ENCODE measurements at places on chromosomes 5 and 9.

GRCh38 chr5:173547579-173547978 lies 68.9 kb downstream of the BOD1 start:
- DNase-seq, result peak; percentile 60

- no peak for DNase-seq
These were observed 128.4 kb downstream of the ANXA1 start for GRCh38 chr9:73280113-73280512.

DNA sequence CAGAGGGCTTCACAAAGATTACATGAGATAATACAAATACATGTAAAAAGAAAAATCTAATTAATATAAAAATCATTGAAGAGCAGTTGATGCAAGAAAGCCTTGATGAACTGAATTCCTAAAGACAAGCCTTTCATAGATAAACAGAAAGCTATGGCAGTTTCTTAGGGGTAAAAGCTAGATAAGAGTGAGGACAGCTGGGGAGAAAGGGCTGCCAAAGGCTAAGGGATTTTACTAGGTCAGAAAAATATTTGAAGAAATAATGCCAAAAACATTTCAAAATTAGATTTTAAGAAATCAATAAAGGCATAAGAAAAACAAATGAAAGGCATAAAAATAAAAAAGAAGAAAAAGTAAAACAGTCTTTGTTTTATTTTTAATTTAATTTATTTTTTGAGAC lies 107.9 kb upstream of the ZNF366 start:
- no peak for DNase-seq

DNA sequence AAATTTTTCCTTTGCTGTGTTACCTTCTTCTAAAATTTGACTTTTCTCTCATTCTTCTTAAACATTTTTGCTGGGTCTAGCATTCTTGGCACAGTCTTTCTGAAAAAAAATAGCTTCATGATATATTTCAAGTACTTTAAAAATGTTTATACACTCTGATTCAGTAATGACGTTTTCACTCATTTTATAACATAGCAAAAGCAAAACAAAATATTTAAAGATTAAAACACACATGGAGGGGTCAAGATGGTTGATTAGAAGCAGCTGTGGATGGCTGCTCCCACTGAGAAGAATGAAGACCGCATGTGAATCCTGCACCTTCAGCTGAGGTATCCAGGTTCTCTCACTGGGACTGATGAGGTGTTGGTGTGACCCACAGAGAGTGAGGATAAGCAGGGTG lies 188.2 kb downstream of the SGCD start:
- DNase-seq, result no peak

DNA sequence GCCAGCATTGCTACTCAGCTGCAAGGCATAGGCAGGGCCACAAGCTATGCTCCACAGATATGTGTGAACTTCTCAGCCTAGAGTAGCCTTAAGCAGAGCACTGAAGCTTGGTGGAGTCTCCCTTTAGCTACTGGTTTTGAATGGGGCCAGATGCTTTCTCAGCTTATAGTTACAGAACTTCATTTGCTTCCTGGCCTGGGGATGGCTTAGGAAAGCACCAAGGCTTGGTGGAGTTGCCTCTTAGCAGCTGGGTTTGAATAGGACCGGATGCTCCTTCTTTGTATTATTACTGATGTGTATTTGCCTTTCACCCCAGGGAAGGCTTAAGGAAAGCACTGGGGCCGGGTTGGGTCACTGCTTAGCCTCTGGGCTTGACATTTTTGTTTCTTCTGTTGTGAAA lies 497.8 kb upstream of the SEMA6A start:
- DNase-seq, result no peak

DNA sequence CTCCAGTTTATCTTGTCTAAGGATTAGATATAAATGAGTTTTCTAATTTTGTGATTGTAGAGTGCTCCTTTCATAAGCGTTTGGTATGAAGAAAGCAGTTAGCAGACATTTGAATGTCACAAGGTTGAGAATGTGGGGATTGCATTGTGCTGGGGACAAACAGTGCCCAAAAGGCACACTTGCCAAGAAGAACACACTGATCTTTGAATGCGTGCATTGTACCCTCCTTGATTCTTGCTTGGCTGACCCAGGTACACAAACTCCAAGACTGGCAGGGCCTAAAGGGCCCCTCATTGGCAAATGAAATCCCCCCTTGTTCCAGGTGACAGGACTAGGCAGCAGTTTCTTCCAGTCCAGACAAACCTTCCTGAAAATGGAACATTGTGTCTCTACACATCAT lies 96.9 kb upstream of the LIFR start:
- no peak for DNase-seq

GRCh38 chr9:80871596-80871995 lies 817.8 kb downstream of the TLE1 start:
- DNase-seq, result no peak

GRCh38 chr9:8637626-8638025 lies 838.0 kb upstream of the DMAC1 start:
- DNase-seq, result no peak

- DNase-seq, result no peak
These were observed 46.5 kb downstream of the PPARGC1B start for GRCh38 chr5:149776361-149777305.

DNA sequence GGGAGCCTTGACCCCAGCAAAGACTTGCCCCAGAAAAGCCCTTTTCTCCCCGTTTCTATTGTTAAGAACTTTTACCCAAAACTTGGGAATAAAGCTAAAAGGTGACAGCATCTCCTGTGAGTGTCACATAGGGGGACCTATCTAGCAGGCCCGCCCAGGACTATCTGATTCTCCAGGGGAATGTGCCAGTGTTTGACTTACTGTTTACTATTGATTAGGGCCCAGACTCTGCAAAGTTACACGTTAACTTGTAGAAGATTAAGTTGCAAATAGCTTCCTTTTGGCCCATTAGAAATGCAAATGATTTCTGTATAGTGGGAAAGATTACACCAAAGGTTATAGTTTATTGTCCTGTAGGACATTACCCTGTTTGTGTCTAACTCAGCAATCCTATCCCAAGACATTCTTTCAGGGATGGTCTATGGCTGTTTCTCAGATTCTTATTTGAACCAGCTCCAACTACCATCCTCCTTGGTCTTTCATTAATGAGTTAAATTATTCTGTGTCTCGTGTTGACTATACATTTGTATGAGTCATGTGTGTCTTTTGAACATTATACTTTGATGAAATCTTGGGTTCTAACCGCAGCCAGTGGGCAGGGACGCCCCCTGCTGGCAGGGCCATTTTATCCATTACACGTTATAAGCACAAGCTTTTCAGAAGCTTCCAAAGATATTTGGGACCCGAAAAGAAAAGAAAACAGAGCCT lies 60.7 kb downstream of the HRH2 start:
- no peak for DNase-seq

- peak; percentile 50 for DNase-seq
These were observed at the start of gene NIPAL4 for GRCh38 chr5:157459715-157460599. Gene NIPAL4, plus strand, starts transcription at chr5:157460213. Its CDS starts 108 bp downstream, at chr5:157460321.

GRCh38 chr5:121503111-121503840 lies 348.4 kb upstream of the FTMT start:
- DNase-seq, result no peak

- DNase-seq, result no peak
These were observed 2.2 kb downstream of the HNRNPA0 start for GRCh38 chr5:137751869-137752491.

DNA sequence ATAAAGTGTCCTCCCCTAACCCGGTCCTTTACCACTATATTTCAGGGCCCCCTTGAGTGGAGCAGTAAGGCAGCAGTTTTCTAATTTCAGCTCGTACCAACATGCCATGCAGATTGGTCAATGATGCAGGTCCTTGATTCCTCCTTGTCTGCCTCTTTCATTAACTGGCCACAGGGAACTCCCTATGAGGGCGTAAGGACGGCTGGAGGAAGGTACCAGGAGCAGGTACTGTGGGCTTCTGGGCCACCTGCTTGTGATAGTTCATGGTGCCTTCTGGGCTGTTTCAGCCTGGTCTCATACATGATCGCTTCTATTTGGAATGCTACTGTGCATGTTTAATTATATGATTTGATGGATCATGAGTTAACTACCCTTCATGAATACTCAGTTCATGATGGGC lies 9.4 kb upstream of the ZFR start:
- DNase-seq, result no peak

Data from GM13977 (cell line).